ENCODE measurements at places on chromosomes 3 and 15.

GRCh38 chr3:177893331-177893730, 642.9 kb upstream of the KCNMB2 start:
- DNase-seq, result no peak

GRCh38 chr3:11050666-11051323, 58.2 kb downstream of the SLC6A1 start:
- no peak for DNase-seq

DNA sequence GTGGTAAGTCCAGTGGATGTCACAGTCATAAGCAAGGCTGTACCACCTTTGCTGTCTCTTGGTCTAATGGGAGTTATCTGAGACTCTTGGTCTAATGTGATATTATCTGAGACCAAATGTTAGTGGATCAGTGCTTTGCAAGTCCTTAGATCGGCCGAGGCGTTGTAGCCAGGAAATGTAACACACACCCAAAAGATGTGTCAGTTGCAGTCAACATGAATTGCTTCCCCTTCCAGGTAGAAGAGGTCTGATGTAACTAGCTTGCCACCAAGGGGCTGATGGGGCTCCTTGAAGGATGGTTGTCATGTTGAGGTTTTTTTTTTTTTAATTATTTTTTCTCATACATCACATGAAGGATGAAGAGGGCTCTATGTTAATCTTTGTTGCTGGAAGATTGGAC, 45.4 kb upstream of the RAF1 start:
- no peak for DNase-seq

DNA sequence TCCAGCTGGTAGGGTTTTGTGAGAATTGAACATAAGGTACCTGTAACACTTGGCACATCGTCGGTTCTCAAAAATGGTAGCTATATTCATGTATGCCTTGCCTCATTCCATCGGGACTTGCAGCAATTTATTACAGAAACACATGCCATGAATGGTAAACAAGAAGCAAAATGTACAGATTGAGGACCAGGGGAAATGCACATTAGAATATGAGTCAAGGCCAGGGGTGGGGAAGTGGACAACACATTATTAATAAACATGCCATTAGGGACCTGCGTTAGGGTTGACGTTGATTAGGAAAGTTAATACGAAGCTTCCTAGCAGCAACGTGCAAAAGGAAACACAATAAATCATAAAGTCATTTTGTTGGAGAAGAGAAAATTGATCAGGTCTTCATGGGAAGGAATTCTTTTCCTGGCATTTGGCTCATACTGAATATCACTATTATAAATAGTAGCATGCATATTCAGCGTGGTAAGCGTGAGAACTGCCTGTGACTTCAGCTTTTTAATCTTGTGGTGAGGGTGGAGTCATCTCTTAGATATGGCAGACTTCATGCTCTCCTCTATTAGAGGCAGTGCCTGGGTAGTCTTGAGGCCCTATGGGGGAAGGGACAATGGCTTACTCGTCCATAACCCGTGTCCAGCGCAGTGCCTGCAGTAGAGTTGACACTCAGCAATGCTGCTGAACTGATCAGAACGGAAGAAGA, 184.9 kb downstream of the SV2B start:
- DNase-seq, result no peak

Data from right hindlimb (tissue), 1 donor.